ENCODE measurements at places on chromosomes 1 and 21.

DNA sequence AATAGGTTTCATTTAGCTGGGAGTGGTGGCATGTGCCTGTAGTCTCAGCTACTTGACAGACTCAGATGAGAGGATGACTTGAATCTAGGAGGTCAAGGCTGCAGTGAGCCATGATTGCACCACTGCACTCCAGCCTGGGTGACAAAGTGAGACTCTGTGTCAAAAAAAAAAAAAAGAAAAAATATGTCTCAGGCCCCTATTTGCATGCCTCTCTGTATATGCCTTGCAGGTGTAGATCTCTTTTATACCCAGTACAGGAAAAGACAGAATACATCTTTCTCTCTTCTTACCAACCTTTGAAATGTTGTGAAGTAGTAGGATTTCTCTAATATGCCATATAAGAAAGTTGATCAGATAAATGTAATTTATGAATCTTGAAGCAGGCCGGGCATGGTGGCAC lies 6.4 kb downstream of the CNR2 start:
- DNase-seq: no peak

GRCh38 chr1:61746813-61747212 lies 4.5 kb downstream of the PATJ start:
- DNase-seq: no peak

DNA sequence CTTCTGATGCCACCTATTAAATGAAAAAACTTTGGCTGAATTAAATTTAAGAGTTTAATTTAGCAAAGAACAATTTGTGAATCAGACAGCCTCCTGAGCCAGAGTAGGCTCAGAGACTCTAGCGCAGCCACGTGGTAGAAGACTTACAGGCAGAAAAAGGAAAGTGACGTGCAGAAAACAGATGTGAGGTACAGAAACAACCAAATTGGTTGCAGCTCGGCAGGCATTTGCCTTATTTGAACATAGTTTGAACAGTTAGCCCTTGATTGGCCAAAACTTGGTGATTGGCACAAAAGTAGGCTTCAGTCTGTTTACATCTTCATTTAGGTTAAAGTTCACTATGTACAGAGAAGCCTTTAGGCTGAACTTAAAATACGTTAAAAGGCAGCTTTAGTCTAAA lies 22.9 kb downstream of the TCP10L start:
- no peak for DNase-seq

DNA sequence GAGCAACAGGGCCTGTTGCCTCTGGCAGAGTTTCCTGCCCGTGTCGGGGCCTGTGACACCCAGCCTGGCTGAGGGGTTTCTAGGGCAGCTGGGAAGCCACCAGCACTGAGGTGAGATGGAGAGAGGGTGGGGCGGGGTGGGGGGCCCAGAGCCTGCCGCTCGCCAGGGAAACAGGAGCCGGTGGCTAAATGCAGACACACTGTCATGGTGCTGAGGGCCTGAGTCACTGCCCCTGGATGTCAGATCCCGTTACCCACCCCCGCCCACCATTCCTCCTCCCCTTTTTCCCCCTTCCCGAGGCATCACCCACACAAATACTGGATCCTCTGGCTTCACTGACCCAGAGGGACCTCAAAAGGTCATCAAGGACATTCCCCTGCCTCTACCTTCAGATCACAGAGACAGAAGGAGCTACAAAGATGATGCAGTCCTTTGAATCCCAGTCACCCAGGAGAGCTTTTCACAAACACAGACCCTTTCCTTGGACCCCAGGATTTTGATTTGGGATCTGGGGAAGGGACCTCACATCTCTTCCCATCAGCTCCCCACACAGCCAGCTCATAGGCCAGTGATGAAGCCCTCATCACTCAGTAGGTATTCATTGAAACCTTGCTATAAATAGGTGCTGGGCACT lies 1.9 kb upstream of the HSPB7 start:
- no peak for DNase-seq

GRCh38 chr1:165844114-165844798 lies 16.8 kb downstream of the UCK2 start:
- DNase-seq: no peak

GRCh38 chr21:28883931-28884330 lies 108.7 kb downstream of the LTN1 start:
- no peak for DNase-seq

DNA sequence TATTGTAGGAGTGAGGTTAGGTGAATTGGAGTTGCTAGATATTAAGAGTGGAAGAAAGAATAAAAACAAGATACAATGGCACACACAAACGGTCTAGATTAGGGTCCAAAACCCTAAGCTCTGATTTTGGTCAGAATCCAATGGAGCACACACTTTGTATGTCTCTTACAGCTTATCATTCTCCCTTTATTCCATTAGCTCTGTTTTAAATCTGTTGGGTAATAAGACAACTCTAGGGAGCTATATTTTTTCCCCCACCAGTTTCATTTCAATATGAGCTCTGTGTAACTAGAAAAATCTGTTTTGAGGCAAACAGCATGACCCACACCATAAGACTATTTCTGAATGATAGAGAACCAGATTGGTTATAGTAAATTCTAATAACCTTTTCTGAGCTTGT lies 465.6 kb downstream of the ADGRL2 start:
- DNase-seq: no peak

GRCh38 chr1:30185313-30185712 lies 538.1 kb downstream of the MATN1 start:
- no peak for DNase-seq

- no peak for DNase-seq
Observed at GRCh38 chr1:83006271-83006670, 992.7 kb downstream of the TTLL7 start.

Data from CD4-positive, alpha-beta T cell treated with Interleukin-15 for 1 hour (primary cell).